ENCODE measurements at places on chromosomes 4 and X.

- no peak for DNase-seq
These were observed 157.3 kb downstream of the TMA16 start for GRCh38 chr4:163651761-163652160.

DNA sequence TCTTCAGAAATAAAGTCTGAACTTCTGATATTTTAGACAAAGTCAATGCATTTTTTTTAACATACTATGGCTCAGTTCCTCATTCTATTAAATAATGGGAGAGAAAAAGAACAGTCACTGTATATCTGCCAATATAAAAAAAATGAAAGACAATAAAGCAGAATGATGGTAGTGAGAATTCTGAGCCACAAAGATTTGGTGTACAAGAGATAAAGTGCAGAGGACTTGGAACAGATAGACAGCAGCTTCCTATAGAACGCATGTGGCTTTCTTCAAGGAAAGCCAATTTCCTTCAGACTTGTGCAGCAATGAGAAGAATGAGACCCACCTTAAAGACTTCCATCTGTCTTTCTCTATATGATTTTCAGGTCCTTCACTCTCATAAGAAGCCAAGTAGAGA lies 39.7 kb downstream of the RASGEF1B start:
- no peak for DNase-seq

GRCh38 chrX:49186125-49187027 lies at the start of gene PRICKLE3:
Gene PRICKLE3 (minus strand): TSS chrX:49186373. CDS start chrX:49186297, 76 bp downstream.
- DNase-seq, result peak; percentile 58

DNA sequence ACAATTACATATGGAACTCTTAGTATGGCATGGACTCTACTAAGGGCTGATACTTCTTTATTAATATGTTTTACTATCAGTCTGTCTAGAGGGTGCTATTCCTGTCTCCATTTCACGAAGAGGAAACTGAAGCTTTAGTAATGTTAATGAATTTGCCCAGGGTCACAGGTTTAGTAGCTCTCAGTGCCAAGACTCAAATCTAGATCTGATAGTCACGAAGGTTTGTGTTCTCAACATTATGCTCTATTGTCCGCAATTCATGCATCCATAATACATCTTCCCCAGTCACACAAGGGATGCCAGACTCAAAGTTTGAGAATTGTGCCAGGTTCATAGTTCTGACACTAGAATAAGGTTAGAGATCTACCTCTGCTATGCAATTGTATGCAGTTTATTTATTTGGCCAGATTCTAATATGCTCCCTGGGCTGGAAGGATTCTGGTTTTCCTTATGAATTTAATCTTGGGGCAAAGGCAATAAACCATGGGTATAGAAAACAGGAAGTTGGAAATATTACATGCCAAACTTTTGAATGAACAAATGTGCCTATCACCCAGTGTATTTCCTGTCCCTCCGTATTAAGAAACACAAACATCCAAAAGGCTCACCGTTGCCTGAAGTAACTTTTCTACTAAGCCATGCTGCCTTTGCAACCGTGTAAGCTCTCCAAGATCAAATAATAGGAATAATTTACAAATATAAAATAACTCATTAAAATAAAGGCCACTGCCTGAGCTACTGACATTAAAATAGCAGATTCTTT lies 478.5 kb downstream of the INPP4B start:
- no peak for DNase-seq

DNA sequence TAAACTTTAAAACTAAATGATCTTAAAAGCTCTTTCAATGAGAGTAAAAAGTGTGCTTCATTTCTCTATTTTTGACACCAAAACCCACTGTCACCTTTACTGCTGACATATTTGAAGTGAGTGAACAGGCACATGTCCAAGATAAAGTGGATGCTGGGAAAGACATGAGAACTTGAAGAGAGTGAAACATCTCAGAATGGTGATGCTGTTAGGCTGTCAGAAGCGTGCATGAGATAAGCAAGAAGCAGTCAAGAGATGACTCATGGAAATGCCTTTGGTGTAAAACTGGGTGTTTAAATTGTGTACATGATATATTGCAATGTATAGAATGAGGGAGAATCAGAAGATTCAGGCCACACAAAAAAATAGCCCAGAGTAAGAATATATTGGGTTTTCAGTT lies 21.8 kb upstream of the GBA3 start:
- DNase-seq, result no peak

GRCh38 chr4:86948276-86948675 lies 13.5 kb downstream of the AFF1 start:
- DNase-seq, result no peak

DNA sequence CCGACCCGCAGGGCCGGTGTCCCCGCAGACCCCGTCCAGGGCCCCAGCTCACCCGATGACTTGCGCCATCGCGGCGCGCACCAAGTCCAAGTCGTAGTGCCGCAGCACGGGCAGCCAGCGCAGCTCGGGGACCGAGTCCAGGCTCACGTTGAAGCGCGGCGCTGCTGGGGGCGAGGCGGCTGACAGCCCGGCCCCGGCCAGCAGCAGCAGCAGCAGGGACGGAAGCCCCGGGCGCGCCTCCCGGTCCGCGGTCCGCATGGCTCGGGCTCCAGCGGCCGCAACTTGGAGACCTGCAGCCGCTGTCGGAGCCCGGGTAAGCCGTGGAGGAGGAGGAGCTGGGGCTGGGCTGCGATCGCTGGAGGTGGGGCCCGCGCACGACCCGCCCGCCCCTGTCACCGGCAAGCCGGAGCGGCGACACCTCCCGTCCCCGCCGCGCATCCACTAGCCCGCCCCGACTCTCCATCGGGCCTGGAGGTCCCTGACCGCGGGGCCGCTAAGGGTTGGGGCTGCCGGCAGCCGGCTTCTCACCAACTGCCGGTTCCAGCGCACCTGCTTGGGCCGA lies at the start of gene NAAA:
NAAA (minus strand) TSS at position 322 of the 562 bp plus-strand sequence; CDS start at position 258, 64 bp downstream.
- DNase-seq, result peak; percentile 39

DNA sequence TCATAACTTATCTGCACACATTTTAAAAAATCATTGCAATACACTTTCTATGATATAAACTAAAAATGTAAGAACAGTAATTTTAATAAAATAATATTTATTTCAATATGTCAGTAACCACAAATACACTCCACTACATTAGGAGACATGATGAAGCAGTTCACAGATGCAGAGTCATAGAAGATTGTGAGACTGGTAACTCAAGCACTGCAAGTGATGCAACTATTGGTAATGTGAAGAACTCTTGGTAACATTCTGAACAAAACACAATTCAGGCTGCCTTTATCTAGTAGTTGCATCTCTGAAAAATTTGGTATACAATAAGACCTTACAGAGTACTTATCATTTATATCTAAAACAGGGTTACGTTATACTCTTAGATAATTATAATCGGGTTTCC lies 52.6 kb upstream of the LRAT start:
- DNase-seq, result no peak

GRCh38 chrX:108795240-108795639 lies 58.9 kb upstream of the IRS4 start:
- no peak for DNase-seq

DNA sequence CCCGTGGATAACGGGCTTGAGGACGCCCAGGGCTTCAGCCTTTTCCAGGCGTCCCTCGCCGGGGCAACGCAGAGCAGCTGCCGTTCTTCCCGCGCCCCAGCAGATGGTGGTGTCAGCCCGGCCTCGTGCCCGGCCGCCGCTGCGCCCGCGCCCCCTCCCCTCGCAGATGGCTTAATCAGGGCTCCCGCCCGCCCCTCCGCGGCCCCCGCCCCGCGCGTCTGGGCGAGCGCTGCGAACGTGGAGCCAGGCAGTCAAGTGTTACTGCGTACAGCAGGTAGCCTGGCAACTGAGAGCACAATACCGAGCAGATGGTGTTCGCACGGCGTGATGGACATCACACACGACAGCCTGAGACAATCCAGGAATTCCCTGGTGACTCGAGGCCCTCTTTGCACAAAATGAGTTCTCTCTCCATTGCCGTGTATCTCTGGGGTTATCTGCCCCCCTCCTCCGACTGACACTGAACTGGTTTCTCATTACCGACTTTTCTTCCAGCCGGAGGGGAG lies 69.3 kb downstream of the MGST2 start:
- peak; percentile 89 for DNase-seq

DNA sequence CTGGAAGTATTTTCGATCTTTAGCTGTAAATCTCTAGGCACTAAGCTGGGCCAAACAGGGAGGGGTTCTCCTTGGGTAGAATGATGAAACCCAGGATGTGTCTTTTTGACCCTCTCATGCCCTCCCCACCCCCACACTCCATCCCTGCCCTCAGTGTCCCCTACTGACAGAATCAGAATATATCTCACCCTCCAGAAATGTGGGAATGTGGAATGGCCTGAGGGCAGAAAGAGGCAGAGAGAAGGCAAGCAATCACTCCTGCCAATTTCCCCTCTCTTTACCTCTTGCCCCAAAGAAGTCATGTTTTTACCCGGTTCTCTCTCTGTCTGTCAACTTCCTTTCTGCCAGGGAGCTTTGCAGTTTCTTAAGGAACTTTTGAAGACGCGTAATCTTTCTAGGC lies 34.4 kb downstream of the RAP2C start:
- no peak for DNase-seq

GRCh38 chr4:2298532-2298991 lies 36.7 kb upstream of the MXD4 start:
- no peak for DNase-seq

DNA sequence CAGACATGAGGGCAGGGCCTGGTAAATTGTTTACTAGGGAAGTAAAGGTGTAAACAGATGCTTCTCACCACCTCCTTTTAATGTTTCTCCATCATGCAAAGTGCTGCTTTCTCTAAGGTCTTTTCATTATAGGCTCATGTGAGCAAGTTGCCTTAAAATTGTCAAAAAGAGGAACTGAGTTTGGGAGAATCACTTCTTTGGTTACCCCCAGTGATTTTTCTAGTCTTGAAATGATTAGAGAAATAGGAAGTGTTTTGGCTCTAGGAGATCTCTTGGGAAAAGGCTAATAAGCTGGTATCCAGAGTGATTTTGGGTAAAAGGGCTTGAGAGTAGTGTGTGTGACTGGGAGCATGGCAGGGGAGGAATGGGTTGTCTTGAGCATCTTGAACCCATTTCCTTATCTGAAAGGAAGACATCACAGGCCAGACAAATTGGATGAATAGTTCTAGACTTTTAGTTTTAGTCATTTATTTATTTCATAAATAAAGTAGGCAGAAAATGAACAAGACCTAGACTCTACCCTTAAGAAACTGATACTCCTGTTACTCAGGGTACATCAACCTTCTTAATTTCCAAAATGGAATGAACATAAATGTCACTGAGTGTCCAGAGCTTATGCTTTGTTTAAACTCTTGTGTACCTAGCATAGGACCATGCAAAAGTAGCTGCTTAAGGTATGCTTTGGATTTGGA lies 14.2 kb downstream of the GRPR start:
- no peak for DNase-seq

- DNase-seq, result no peak
These were observed 2.7 kb downstream of the ABCD1 start for GRCh38 chrX:153727123-153727931.

DNA sequence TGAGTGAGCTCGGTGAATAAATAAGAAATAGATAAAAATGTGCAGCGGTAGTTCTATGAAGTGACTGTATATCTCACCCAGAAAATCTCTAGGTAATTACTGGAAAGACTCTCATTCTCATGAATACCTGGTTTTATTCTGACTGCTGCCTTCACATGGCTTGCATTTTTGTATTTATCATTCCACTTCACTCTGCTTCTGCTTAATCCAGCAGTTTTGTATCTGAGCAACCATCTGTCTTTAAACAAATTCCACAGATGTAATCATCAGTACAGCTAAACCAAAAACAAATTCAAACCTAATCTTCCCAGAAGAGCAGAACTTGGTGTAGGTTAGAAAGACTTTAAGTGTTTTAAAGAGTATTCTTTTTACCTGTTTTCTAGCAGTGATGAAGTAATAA lies 11.2 kb upstream of the ALB start:
- DNase-seq, result no peak

DNA sequence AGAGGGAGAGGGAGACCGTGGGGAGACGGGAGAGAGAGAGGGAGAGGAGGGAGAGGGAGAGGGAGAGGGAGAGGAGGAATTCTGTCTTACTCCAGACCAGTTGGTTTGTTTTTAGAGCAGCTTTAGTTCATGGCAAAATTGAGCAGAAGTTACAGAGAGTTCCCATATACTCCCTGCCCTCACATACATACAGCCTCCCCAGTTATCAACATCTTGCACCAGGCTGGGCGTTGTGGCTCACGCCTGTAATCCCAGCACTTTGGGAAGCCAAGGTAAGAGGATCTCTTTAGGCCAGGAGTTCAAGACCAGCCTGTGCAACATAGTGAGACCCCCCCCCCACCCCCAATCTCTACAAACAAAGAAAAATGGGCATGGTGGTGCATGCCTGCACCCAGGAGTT lies 79.8 kb upstream of the OGT start:
- no peak for DNase-seq

- no peak for DNase-seq
These were observed 99.9 kb upstream of the RAPGEF2 start for GRCh38 chr4:159002950-159003349.

DNA sequence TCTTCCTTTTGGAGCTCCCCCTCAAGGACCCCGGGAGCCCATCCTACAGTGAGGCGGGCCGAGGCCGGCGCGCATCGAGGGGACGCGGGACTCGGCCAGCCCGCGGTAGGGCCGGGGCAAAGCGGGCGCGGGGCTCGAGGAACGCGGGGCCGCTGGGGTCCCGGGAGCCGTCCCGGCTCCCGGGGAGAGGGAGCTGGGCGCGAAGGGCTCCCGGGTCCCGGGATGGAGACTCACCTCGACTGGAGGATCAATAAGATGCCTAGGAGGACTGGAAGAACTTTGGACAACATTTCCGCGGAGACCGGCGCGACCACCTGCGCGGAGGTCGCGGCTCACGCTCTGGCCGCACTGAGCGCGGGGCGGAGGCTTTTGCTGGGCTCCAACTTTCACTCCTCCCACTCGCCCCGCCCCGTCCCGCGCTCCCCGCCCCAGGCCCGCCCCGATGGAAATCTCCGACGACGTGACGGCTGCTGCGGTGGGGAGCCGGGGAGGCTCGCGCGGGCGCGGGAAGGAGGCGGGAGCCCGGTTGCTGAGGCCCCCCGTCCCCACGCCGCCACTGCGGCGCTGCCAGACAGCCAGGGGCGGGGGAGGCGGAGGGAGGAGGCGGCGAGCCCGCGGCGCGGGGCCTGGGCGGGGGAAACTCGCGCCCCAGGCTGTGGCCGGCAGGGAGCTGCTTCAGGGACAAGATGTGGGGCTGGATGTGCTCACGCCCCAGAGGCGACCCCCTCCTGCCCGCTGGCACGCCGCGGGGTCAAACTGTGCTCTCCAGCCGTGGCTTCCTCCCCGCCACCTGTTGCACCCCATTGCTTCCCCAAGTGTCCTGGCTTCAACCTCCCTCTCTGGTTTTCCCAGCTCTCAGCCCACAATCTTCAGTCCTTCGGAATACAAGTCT lies at the start of gene GABRE:
GABRE (minus strand) TSS at position 341 of the 892 bp plus-strand sequence; CDS start at position 290, 51 bp downstream.
- DNase-seq, result peak; percentile 63

- DNase-seq, result peak; percentile 24
These were observed 862 bp upstream of the INPP4B start for GRCh38 chr4:142846729-142847596.

DNA sequence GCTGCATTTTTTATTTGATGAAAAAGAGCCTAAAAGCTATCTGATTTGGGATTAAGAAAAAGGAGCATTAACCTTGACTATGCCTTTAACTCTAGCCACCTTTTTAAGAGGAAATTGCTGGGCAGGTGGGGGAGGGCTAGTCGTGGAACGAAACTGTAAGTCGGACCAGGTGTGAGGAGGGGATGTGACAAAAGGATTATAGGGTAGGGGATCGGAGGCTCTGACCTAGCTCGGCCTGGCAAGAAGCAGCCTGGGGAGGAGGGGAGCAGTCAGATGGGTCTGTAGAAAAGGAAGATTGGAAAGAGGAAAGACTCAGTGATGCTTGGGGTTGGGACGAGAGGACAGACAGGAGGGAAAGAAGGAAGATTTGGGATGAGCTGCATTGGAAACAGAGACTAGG lies 21.1 kb upstream of the SPCS3 start:
- no peak for DNase-seq

GRCh38 chr4:74456849-74457395 lies 12.0 kb downstream of the AREG start:
- no peak for DNase-seq

- no peak for DNase-seq
These were observed 708.7 kb downstream of the TECRL start for GRCh38 chr4:63700569-63700968.

Measured in muscle of arm (tissue), 14 donors.